Heart left ventricle (tissue), 16 donors: ENCODE measurements at places on chromosomes 4 and X. TPM values are rescaled to one million over a fixed set of nuclear protein-coding genes. Genes with fewer than 3 reads are reported as not detected.

DNA sequence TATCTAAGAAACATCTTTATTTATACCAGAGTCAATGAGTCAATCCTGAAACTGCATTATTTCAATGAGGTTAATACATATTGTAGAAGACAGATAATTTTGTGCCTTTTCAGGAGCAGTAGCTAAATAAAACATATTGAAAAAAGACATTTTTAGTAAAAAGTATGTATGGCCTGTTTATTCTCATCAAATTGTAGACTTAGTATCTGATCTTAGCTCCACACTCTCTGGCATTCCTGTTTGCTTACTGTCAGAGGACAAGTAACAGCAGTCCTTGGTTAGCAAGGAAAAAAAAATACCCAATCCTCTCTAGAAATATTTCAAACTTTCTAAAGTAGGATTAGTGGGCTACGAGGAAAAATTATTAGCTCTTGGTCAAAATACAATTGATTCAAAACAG is 50.5 kb upstream of the GUCY1A1 start:
- H3K4me1 ChIP-seq, result no peaks in the 10 kb centered on the region

GRCh38 chrX:72028701-72029470 is 102.8 kb downstream of the RTL5 start:
- H3K27ac ChIP-seq, result no peak overlapping the region
- no peaks in the 10 kb centered on the region for H3K27me3 ChIP-seq
- H3K4me3 ChIP-seq, result no peak overlapping the region
- H3K36me3 ChIP-seq, result no peaks in the 10 kb centered on the region

DNA sequence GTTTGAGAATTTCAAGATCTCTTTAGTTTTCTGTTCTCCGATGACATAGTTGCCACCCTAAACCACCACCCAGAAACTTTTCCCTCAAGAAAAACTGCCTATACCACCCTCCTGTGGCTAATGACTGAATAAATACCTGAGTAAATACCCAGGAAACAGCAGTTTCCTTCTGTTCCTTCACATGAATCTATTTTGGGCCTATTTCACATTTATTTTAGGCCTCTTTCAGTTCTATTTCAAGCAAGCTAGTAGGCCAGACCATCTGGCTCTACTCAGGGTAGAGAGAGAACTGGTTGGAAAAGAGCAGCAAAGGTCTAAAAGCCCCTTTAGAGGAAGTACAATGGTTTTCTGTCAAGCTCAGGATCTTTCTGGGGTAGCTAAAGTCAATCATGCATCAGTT is 23.4 kb downstream of the ARHGEF9 start:
- no peak overlapping the region for H3K27ac ChIP-seq
- no peak for DNase-seq
- no peaks in the 10 kb centered on the region for H3K4me1 ChIP-seq
- no peaks in the 10 kb centered on the region for H3K27me3 ChIP-seq

DNA sequence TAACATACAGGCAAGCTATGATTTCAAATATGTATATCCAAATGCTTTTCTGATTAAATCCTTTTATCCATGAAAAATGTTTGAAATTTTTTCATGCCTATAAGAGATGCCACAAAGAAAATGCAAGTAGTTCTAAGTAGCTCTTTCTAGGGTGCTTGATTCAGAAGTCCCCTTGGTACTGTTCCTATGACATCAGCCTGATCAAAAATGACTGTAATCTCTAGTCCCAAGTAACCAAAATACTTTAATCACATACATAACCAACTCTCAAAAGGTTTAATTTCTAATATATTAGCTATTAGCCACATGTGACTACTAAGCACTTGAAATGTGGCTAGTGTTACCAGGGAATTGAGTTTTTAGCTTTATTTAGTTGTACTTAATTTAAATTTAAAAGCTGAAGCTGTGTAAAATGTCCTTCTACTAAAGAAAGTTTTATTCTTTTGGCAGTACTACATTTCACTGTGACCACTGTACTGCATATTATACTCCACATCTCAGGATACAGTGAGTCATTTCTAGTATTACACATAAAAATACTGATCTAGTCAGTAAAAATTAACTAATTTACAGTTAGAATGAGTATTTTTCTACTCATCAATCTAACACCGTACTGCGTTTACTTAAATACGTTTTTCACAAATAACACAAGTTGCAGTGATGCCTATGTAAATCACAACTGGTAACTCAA is 33.9 kb downstream of the FBXW7 start:
- no peaks in the 10 kb centered on the region for H3K27me3 ChIP-seq
- H3K4me3 ChIP-seq, result no peak overlapping the region
- no peaks in the 10 kb centered on the region for H3K36me3 ChIP-seq
- H3K4me1 ChIP-seq, result no peaks in the 10 kb centered on the region

GRCh38 chrX:71450433-71451106 is 82.3 kb upstream of the OGT start:
- no peaks in the 10 kb centered on the region for H3K4me1 ChIP-seq
- no peak for DNase-seq
- H3K27ac ChIP-seq, result no peak overlapping the region
- H3K4me3 ChIP-seq, result no peak overlapping the region
- H3K36me3 ChIP-seq, result peaks cover 59% of the 10 kb centered on the region
- H3K27me3 ChIP-seq, result no peaks in the 10 kb centered on the region

DNA sequence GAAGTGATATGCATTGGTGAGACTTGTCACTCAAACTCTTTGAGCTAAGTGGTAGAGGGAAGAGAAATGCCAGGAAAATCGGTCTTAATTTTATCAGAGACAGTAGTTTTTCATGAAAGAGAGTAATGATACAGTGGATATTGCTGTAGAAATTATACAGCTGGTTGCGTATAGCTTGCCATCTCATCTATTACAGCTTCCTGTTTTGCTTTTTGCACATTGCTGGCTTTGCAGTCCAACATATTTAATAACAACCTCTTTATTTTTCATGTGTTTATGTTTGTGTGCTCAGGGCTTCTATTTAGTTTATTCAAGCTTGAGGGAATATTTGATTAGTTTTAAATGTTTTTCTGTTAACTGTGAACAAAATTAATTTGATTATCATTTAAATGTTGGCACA is 11.5 kb downstream of the SMAD1 start:
- peaks cover 77% of the 10 kb centered on the region for H3K4me1 ChIP-seq
- no peaks in the 10 kb centered on the region for H3K36me3 ChIP-seq
- H3K27ac ChIP-seq, result no peak overlapping the region
- H3K27me3 ChIP-seq, result no peaks in the 10 kb centered on the region
- DNase-seq, result no peak

DNA sequence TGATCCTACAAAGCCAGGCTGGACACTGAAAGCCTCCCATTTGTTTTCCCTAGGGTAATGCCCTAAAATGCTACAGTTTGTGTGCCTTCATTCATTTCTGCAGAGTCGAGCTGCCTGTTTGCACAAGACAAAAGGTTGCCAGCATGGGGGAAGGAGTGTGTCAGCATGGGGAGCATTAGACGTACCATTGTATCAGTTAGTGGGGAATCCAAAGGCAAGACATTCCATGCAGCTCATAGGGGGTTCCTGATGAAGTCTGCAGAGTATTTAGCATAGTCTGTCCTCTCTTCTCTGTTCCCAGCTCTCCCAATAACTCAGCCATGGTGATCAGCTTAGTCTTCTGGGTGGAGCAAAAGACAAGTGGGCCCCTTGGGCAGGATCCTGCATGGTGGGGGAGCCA is 276.9 kb upstream of the PCDH7 start:
- no peak for DNase-seq
- H3K4me3 ChIP-seq, result no peak overlapping the region
- H3K27ac ChIP-seq, result no peak overlapping the region
- no peaks in the 10 kb centered on the region for H3K36me3 ChIP-seq
- no peaks in the 10 kb centered on the region for H3K4me1 ChIP-seq
- H3K27me3 ChIP-seq, result no peaks in the 10 kb centered on the region

The LIAS gene
- total RNA-seq, result 17.8 TPM

- no peaks in the 10 kb centered on the region for H3K27me3 ChIP-seq
- peak; percentile 45 for DNase-seq
- H3K27ac ChIP-seq, result peak overlapping the region; percentile 27
- no peaks in the 10 kb centered on the region for H3K36me3 ChIP-seq
Observed at GRCh38 chr4:119041951-119042560, 93.6 kb upstream of the MYOZ2 start.

DNA sequence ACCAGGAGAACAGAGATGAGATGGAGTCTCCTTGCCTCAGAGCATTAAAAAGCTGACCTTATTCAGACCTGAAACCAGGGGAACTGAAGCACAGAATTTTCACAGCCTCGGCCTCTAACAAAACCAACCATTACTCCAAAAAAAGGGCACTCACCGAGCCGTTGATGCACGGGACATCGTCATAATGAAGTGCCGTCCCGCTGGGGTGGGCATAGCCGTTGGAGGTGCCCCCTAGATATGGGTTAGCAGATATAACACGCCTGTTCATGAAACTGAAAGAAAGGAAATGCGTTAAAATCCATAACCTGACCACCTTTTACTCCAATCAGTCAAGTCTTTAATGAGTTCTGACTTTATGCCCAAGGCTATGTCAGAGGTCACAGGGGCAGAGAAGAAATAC is 153.6 kb downstream of the AFAP1 start:
- no peaks in the 10 kb centered on the region for H3K27me3 ChIP-seq
- no peak overlapping the region for H3K27ac ChIP-seq
- peaks cover 27% of the 10 kb centered on the region for H3K36me3 ChIP-seq

DNA sequence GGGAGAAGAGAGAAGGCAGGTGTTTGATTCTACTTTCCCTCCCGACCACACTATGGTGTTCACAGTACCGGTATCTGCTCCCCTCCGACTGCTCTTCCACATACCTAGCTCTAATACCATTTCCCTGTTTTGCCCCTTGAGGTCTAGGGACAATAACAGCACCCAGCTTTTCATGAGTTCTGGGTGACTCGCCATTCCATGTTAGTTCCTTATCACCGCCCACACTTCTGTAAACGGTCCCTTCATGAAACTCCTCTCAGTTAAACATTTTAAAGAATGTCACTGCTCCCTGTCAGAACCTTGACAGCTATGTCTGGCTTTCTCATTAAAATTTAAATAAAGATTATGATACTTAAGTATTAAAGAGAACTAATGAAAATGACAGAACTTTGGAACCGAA is 136.7 kb downstream of the ADAMTS3 start:
- no peaks in the 10 kb centered on the region for H3K36me3 ChIP-seq
- no peaks in the 10 kb centered on the region for H3K4me1 ChIP-seq
- H3K27ac ChIP-seq, result no peak overlapping the region
- no peaks in the 10 kb centered on the region for H3K27me3 ChIP-seq
- no peak overlapping the region for H3K4me3 ChIP-seq
- DNase-seq, result no peak
